Central memory CD4-positive, alpha-beta T cell (primary cell): ENCODE measurements at places on chromosomes 2 and 18.

DNA sequence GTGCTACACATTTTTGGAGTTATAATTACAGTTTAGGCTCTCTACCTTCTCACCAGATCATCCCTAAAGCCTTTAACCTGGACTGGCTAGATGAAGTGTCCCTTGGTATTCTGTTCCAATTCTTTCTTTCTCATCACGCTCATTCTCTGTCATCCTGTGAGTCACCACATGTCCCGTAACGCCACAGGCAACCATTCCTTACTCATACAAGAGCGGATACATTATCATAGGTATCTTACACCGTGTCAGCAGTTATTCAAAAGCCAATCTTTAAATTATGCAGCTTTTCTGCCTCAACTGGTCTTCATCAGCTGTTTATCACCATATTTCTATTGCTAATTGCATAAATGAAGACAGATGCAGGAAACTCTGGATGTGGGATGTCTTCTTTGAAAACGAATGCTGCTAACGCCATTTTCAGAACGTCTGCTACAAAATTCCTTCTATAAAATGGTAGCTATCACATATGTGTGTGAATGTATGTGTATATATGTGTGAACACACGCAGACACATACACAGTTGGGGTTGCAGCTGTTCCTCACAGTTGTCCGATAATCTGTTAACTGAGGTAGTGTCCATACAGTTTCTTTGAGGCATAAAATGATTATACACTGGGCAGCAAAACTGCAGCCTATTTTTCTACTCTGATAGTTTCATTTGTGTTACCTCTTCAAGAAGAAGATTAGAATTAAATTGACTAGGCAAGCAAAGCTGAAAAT, 47.9 kb downstream of the EML6 start:
- no peak for DNase-seq

DNA sequence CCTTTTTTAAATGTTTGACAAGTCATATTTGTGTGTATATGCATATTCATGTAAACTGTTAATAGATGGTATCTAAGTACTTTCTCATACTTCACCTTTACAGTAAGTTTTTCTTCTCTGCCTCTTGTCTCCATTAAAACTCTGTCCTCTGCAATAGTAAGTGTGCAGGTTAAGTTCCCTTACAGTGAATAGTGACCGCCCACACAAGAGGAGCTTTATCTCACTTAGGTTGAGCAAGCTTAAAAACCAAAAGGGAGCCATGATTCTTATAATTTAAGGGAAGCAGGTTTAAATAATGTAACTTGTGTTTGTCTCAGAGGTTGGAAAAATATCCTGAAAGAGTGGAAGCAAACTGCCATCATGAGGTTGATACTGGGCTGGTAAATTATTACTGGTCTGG, 61.3 kb downstream of the MRPS9 start:
- no peak for DNase-seq

DNA sequence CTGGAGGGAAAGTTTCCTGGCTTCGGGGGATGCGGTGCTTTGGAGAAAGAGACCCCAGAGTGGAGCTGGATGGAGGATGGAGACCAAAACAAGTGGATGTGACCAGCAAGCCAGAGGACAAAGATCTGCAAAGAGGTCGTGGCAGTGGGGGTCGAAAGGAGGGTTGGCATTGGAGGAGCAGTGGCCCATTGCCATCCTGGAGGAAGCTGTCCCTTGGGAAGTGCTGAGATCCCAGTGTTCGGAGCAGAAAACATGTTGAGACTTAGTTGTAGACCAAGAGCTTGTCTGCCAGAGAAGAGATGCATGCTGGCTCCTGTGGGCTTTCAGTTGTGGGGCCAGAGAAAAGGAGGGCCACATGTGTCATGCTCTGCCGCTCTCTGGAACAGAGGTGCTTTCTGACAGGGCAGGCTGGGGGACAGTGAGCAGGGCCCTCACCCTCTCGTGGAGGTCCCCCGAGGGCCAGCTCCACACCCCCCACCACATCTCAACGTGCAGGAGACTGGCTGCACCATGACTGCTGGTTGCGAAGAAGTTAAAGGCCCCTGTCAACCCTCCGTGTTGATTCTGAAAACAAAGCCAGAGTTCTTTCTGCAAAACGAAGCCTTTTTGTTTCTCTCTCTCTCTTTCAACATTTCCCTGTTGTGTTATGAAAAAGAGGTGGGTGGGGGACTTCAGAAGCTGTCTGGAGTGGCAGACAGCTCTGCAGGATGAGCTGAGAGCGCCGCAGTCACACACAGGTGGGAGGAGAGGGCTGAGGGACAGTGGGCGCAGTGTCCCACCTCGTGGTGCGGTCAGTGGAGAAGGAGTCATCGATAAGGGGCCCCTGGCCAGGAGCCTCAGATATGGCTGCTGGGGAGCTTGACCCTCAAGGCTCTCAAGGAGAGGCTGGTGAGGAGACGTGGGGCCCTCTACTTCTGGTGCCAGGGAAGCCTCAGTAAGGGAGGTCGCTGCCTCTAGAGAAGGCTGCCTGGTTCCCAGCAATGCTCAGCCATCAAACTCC, 77.6 kb upstream of the BCL2L11 start:
- DNase-seq, result no peak

- no peak for DNase-seq
These were observed 249.4 kb upstream of the HS6ST1 start for GRCh38 chr2:128568106-128568505.

DNA sequence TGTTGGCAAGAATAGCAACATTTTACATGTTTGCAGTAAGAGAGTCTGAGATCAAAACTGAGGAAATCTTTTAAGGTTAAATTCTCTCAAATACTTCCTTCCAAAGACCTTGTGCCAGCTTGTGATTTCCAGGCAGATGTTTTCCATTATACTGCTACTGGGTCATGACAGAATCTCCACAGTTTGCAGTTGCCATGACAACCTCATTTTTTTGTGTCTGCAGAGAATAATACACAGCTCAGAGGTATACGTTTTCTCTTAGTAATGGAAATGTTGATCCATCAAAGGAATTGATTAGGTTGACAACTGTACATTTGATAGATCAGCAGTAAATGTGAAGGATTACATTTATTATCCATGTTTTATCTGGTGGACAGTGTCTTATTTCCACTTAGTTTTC, 29.1 kb upstream of the CSRNP3 start:
- DNase-seq, result no peak

- no peak for DNase-seq
These were observed 321.9 kb upstream of the GALNT5 start for GRCh38 chr2:156935616-156936015.

GRCh38 chr2:29443627-29444026, 328.4 kb downstream of the CLIP4 start:
- DNase-seq, result no peak

DNA sequence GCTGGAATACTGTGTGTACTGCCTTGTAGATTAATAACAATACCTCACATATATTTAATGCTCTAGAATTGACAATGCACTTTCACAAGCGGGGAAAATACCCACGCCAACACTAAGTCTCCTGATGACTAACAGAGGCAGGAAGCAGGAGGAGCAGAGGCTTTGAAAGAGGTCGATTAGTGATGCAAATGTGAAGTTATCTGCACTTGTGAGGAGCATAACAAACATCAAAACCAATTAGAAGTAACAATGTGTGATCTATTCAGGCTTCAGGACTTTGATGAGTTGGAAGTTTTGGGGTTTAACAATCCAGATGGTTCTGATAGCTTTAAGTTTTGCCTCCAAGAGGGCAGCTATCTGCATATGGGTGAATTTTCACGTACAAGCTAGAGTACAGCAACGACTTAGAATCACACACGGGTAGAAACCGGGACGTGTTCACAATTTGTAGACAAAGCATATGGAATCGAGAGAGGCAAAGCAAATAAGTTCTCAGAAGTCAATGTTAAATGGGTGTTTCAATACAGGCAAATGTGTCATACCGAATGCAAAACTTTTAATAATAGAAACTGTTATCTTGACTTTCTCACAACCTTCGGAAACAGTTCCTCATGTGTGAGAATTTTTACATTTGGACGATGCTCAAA, 114.5 kb downstream of the METTL8 start:
- DNase-seq, result peak; percentile 61

GRCh38 chr2:184305105-184305504, 293.2 kb upstream of the ZNF804A start:
- DNase-seq, result no peak

DNA sequence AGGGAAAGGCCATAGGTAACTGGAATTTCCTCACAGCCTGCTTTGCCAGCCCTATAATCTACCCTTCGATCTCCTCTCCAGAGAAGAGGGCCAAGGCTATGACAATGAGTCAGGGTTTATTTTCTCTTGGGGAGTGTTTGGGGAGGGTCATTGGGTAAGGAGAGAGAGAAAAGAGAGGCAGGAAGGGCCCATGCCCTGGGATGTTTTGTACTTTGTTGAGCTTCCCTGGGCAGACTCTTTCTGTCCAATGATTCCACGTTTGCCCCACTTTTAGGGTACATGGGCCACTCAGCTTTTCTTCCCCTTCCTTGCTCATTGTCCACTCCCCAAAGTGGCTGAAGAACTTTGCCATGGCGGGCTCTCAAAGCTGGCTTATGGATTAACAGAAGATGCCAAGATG, 224.2 kb downstream of the ALK start:
- no peak for DNase-seq

DNA sequence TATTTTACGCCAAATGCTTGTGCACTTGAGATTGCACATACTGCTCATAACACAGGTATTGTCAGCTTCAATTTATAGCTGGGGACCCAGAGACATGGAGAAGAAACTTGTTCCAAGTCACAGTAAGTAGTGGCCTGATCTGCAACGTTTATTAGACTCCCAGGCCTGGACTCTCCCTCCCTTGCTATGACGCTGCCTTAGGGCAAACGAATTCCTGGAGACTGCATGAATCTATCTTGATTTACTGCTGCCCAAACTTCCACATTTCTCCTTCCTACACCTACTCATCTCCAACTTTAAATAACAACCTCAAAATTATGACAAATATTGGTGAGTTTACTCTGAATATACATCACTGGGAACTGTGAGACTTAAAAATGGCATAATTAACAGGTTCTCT, 145.1 kb upstream of the CCDC195 start:
- no peak for DNase-seq

- no peak for DNase-seq
These were observed 247.7 kb downstream of the SS18 start for GRCh38 chr18:25842665-25843064.

DNA sequence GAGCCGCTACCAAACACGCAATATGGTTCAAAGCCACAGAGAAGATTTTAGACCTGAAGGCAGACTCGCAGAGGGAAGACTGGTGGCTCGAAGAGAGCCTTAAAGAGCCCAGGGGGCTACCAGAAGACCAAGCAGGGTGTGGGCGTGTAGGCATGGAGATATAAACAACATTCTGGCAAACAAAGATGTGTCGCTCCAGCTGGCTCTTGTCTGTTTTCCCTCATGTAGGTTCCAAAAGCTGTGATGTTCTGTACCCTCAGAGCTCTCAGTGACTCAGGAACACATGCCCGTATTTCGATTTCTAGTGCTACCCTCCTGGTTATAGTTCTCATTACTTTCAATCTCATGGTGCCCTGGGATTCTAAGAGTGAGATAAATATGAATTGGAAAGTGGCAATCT, 44.5 kb downstream of the DOCK10 start:
- DNase-seq, result no peak

DNA sequence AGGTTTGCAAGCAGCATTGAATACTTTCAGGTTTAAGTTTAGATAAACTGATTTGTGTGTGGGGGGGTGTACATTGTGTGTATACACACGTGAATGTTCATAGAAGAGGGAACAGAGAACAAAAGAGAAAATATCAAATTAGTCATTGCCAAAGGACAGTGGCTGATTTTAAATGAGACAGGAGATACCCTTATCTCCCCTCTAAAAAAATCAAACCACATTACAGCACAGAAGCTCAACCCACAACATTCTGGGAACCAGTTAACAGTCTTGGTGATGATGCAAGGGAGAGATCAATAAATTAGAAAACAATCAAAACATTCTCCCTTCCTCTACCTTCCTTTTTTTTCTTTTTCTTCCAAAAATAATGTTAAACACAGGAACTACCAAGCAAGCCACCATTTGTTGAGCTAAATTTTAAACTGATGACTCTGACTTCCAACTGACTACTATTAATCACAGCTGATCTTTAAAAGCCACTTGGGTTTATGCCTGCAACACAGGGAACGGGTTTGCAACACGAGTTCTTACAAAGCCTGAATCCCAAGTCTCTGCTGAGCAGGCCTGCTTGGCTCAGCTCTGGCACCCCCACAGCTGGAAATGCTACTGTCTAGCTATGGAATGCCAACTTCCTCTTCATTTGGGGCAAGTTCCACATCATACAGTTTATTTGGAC, 119.2 kb upstream of the ACVR1C start:
- no peak for DNase-seq

DNA sequence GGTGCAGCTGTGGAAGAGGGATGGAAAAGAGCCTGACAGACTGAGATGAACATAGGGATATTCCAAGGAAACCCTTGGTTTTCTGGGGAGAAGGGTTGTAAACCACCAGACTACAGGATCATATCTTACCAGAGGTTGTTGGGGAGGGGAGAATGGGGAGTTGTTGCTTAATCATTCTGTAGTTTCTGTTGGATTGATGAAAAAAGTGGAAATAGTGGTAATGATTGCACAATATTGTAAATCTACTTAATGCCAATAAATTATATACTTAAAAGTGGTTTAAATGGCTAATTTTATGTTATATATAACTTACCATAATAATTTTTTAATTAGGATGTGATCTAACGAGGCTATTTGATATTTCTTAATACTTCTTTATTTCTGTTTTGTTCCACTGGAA, 800.9 kb downstream of the BCL11A start:
- no peak for DNase-seq

- no peak for DNase-seq
These were observed 135.9 kb downstream of the ABCA12 start for GRCh38 chr2:215002500-215002899.

GRCh38 chr2:88554189-88554588, 73.1 kb downstream of the EIF2AK3 start:
- no peak for DNase-seq

- no peak for DNase-seq
These were observed 123.6 kb downstream of the PLB1 start for GRCh38 chr2:28619213-28620196.

GRCh38 chr18:36589857-36590543, 238.8 kb downstream of the TPGS2 start:
- DNase-seq, result no peak
